ENCODE measurements at places on chromosomes 5 and 9.

GRCh38 chr5:112475747-112476365 lies 56.8 kb upstream of the EPB41L4A start:
- peak; percentile 76 for DNase-seq

- DNase-seq: no peak
These were observed 377.8 kb downstream of the KIAA0825 start for GRCh38 chr5:94240596-94240992.

DNA sequence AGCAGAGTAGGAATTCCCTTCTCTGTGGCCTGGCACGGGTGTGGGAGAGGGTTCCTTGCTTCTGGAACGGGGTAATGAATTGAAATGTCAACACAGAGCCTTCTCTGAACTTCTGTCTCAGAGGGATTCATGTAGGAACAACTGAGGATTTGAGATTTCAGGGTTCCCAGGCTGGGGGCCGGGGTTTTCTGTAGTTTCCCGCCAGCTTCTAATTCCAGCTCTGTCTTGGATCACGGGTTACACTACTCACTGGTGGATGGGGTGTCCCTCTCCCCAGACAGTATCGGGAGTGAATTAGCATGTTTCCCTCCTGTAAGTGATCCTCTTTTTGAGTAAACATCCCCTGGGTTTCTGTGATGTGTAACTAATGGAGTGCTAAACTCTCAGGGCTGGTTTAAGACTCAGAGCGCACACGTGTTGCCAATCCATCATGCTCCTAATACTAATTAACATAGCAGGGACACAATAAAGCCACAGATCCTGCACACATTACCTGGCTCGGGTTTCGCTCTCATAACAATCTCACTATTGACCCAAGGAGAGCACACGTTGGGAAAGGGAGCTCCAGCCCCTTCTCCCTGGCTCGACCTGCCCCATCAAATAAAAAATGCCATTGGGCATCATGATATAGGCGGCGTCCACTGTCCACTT lies 18.1 kb upstream of the DMRT2 start:
- no peak for DNase-seq

DNA sequence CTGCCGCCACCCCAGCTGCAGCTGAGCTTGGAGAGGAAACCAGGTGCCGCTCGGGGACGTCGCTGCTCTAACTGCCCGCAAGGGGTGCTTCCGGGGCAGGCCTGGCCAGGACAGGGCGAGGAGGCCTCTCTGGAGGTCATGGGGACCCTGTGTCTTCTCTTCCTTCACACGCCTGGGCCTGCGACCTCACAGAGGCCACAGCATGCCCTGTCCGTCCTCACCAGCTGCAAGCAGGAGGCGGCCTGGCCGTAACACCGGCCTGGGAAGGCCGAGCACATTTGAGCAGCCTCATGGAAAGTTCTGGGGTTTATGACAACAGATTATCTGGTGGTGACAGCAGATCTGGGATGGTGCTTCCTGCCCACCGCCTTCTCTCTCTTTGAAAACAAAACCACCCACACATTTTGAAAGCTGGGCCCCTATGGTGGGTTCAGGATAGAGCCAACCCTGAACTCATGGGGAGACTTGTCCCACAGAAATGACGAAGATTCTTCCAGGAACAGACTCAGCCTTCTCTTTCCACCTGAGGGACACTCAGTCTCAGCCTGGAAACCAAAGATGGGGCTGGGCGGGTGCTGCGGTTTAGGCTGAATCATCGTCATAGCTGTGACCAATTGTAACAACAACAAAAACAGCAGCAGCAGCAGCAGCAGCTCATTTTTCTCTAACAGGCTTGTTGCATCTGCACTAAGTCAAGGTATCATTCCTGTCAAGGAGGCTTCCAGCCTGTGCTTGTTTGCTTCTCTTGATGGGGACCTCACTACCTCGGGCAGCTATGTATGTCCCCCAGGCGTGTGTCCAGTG lies 99.6 kb upstream of the RAPGEF1 start:
- DNase-seq: peak; percentile 35

DNA sequence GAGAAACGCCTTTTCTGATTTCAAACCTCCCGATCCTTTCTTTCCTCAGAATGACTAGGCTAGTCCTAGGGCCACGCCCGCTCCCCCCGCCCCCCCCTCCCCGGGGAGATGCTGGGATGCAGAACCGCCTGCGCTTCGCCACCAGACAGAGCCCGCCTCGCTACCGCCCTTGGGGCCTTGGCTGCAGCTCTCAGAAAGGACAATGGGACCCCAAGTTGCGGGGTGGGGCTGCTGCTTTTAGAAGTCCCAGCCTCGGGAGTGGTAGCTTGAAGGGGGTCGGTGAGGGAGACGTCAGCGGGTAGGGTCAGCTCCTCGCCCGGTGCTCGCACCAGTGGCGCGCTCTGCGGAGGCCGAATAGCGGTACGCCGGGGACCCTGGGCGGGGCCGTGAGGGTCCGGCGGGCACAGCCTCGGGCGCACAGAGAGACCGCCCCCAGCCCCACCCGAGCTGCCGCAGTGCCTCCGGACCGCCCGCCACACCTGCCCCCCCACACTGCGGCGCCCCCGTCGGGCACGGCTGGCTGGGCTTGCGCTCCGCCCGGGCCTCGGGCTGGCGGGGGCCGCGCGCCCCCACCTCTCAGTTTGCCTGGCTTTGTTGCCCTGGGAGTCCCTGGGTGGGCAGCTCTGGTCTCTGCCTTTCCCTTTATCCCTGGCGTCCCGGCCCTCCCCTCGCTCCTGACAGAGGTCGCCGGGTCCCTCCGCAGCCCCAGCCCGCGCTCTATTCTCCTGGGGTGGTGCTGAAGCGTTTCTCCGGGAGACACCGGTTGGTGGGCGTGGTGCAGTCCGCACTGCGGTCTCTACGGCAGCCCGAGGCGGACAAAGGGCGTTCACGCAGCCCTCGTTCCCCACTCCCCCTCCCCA lies 1.2 kb downstream of the MAP1B start:
- DNase-seq: peak; percentile 62

GRCh38 chr5:96905864-96906263 lies 29.6 kb downstream of the ERAP2 start:
- no peak for DNase-seq

- DNase-seq: peak; percentile 98
These were observed 14.2 kb upstream of the RALGDS start for GRCh38 chr9:133135146-133135745.

DNA sequence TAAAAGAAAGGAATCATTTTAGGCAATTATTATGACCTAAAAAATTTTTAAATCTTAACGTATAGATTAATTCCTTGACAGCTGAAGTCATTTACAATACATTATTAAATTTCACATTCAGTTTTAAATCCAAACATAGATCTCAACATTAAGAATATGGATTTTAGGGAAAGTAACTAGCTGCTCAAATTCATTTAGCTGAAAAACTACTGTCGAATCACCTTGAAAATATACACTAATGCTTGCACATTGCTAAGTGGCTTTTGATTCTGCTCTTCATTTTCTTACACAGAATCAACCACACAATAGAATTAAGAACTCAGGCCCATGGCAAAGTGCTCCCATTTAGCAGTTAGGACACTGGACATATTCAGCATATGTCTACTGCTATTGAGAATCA lies 454.2 kb downstream of the RAB3C start:
- no peak for DNase-seq

DNA sequence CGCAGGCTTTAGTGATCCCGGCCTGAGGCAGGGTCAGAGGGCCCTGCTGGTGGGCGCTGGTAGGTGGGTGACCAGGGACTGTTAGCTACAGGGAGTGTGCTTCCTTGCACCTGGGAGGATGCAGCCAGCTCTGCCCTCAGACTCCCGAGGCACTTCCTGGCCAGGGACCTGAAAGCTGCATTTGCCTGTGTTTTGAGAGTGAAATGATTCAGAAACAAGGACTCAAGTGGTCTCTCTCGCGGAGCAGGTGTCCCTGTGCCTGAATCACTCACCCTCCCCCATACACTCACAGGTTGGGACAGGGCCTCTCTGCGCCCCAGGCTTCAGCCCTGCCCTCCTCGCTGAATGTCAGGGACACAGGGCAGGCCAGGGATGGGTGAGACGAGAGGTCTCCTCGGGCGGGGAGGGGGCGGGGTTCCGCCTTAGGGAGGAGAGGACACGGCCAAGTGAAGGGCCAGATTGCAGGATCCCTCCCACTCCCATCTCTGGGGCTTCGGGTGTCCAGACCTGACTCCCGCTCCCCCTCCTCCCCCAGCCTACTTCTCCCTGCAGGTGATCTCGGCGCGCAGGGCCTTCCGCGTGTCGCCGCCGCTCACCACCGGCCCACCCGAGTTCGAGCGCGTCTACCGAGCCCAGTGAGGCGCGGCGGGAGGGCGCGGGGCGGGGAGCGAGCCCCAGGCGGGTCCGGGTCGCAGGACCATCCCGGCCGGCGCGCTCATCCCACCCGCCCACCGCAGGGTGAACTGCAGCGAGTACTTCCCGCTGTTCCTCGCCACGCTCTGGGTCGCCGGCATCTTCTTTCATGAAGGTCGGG lies 1.5 kb downstream of the LTC4S start:
- DNase-seq: peak; percentile 59

DNA sequence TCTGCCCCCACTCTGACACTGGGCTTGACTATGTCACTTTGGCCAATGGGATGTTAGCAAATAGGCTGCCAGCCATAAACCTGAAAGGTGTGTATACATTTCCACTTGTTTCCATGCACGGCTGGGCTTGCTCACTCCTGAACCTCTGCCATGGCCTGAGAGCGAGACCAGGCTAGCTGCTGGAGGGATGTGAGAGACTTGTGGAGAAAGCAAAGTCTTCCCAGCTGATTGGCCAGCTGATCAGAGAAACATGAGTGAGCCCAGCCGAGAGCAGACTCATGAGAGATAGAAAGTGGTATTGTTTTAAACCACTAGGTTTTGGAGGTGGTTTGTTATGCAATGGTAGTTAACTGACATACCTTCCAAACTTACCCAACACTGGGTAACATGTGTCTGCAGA lies 13.9 kb downstream of the FAM193B start:
- DNase-seq: no peak

DNA sequence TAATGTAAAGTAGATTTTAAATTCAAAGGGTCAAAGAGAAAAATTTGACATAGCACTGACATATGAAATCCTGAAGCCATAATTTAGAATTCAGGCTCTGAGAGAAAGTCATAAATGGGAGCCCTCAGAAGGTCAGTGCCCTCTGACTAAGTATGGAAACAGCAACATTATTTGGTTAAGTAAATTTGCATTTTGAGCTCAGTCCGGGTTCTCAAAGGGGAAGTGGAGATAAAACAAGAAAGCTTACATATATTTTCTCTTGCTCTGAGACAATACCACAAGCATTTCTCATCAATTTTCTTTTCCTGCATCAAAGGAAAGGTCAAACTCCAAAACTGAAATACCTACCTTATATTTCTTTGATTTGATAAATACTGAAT lies 348.0 kb downstream of the SEMA5A start:
- peak; percentile 52 for DNase-seq
